ENCODE measurements at places on chromosomes 2 and 18.

DNA sequence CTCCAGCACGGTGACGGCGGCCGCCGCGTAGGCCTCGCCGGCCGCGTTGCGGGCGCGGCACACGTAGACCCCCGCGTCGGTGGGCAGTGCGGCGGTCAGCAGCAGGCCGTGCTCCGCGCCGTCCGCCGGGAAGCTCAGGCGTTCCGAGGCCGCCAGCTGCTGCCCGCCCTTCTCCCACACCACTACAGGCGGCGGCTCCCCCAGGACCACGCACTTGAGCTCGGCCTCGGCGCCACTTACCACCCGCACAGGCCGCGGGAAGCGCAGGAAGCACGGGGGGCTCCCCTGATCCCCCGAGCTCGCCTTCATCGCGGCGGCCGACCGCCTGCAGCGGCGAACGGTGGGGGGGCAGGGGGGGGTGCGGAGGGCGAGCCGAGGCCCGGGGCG lies 422 bp downstream of the OBSL1 start:
- DNase-seq, result no peak

- DNase-seq, result no peak
Observed at GRCh38 chr2:188610050-188610444, 318.4 kb downstream of the GULP1 start.

- DNase-seq, result no peak
Observed at GRCh38 chr2:207223051-207223450, 57.3 kb upstream of the KLF7 start.

- no peak for DNase-seq
Observed at GRCh38 chr18:26657631-26658581, 109.6 kb upstream of the KCTD1 start.

DNA sequence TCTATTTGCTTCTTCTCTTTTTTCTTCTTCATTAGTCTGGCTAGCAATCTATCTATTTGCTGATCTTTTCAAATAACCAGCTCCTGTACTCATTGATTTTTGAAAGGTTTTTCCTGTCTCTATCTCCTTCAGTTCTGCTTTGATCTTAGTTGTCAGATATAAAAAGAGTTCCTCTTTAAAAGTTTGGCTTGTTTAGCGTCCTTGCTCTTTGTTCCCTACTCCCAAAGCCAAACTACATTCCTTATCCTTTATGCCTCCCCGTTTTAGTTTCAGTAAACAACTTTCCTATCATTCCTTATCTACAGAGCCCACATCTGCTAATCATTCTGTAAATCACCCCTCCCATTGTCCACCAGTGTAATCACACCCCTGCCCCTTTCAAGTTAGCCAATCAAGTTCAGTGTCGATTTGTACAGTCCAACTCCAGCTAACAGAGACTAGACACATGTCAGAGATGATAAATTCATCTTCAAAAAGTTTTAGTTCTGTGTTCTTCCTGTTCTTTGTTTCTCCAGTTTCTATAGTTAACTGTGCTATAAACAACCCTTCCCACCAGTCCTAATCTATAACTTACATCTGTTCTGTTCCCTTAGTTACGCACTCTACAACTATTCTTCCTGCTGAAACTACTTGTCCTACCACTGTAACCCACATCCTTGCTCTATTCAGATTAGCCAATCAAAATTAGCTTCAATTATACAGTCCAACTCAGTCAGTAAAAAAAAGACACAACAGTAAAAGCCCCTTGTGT lies 44.4 kb downstream of the TFPI start:
- no peak for DNase-seq

- no peak for DNase-seq
Observed at GRCh38 chr2:108932736-108933332, 56.2 kb downstream of the EDAR start.

- DNase-seq, result peak; percentile 66
Observed at GRCh38 chr2:231714639-231715498, 6.5 kb downstream of the PTMA start.

- no peak for DNase-seq
Observed at GRCh38 chr2:126304154-126304553, 351.8 kb upstream of the GYPC start.

DNA sequence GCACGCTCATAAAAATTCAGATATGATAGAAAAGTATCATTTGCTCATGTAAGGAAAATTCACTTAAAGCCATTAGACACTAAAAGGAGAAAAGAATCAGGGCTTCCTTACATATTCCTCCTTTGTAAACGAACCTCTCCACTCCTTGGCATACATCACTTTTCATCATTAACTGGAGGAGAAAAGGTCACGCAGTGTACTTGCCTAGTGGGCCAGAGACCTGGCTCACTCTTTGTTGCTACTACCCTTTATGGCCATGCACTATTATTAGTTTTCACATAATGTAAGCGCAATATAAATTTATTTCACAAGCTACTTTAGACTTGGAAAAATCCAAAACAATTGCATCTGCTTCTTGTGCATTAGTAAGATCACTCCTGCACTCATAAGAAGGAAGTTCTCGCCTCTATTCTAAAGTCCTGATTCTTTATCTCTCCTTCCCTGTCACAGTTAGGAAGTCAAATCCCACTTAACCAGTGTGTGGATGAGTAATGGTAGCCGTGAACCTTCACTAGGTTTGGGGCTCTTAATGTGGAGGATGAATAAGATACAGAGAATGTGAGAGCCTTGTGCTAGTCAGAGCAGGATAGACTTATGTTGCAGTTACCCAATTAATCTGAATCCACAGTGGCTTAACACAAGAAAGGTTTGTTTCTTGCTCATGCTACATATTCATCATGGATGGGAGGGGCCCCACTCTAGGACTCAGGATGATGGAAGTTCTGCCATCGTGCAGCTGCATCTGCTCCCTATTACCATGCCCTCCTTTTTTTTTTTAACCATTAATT lies 115.0 kb upstream of the GLS start:
- DNase-seq, result no peak
